ENCODE measurements at places on chromosomes 1 and 21. TPM values are rescaled to one million over a fixed set of nuclear protein-coding genes. Genes with fewer than 3 reads are reported as not detected.

- no peak for DNase-seq
Observed at GRCh38 chr1:234756857-234757256, 146.9 kb upstream of the IRF2BP2 start.

- no peak for DNase-seq
Observed at GRCh38 chr1:220877377-220878095, 1.7 kb upstream of the HLX start.

Gene LCE1B
- not detected for polyA plus RNA-seq

GRCh38 chr1:67824766-67825165 is 8.5 kb downstream of the GNG12 start:
- no peak for DNase-seq

Gene LDLRAD1
- 0.54 TPM for polyA plus RNA-seq

GRCh38 chr1:209319057-209319432 is 264.5 kb upstream of the CAMK1G start:
- no peak for DNase-seq
